NB4 (cell line): ENCODE measurements at places on chromosomes 16 and 17.

- DNase-seq = no peak
Measured at GRCh38 chr17:63950940-63951907, 19.1 kb upstream of the CD79B start.

DNA sequence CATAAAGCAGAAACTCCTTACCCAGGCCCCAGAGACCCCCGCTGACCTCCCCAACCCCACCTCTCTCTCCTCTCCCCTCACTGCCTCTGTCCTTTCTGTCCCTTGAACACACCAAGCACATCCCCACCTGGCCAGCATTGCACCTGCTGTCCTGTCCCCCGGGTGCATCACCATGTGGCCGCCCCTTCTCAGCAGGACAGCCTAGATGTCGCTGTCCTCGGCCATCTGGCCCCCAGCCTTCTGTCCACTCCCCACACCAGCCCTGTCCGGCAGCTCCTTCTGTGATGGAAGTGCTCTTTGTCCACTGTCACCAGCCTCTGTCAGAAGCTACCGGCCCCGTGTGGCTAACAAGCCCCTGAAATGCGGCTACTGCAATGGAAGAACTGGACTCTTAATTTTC, 12.3 kb upstream of the MPRIP start:
- no peak for DNase-seq

DNA sequence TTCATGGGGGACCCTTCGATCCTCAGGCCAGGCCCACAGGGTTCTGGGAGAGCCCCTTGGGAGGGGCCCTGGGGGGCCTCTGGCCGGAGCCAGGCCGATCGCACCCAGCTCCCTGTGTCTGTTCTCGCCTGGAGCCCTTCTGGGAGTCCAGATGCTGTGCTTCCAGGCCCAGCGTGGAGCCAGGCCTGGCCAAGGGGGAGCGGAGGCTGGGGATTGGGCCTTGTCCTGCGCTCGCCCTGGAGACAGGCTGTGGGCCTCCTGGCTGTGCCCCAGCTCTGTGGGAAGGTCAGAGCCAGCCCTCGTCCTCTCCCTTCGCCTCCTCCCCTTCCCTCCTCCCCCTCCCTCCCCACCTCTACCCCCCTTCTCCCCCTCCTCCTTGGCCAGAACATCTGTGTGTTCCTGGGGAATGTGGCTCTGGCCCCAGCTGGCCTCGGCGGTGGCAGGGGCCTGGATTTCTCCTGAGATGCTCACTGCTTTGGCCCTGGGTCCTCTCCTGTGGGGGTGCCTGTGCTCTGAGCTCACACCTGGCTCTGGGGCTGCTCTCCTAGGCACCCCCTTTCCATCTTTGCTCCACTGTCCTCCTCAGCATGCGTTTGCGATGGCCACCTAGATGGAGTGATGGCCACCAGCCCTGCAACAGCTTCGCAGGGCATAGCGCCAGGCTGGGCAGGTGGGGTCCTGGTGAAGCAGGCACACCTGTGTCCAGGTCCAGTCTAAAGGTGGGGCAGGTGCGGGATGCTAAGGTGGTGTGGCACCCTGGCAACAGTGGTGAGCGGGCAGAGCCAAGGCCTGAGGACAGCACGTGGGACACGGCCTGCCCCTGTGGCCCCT, 90.6 kb upstream of the CIBAR2 start:
- DNase-seq = no peak

- peak; percentile 56 for DNase-seq
Measured at GRCh38 chr17:61809816-61810392, 53.4 kb downstream of the BRIP1 start.

DNA sequence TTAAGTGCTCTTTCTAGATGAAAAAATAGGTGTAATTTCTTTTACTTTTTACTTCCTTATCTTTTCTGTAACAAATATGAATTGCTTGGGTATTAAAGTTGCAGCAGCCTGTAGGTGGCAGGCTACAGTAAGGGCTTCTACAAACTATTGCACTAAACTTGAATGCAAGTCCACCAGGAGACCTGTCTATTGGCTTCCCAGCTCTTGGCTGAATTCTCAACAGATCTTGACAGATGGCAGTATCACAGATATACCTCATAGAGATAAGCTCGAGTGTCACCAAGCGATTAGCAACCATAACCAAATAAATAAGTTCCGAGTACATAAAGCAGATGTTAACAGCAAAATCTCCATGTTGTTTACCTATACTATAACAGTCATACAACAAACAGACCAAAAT, 5.9 kb downstream of the BBS2 start:
- DNase-seq = peak; percentile 84

DNA sequence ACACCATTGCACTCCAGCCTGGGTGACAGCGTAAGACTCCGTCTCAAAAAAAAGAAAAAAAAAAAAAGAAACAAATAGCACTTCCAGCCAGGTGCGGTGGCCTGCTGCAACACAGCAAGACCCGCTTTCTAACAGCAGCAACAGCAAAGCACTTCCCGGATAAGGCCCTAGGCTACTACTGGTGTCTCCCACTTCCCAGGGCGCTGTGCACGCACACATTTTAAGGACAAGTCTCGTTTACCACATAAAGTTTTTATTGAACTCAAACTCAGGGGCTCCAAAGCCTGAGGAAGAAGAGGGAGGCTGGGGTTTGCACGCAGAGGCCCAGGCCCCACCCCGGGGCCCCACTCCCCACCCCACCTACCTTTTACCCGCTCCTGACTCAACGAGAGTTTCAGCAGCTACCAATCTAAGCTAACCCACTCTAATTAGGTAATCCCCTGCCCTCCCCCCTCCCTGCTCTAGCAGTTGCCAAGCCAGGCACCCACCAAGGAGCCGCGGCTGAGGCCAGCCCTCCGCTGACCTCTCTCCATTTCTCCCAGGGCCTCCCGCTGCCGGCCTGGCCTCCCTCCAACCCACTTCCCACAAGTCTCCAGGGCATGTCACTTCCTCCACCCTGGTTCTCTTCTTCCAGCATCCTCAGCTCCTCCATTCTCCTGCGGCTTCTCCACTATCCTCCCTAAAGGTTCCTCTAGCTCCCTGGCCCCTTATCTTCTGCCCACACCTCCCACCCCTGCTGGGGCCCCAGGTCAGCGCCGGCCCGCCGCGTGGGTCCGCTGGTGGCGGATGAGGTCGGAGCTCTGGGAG, 2.4 kb downstream of the ZNF768 start:
- DNase-seq = peak; percentile 34

DNA sequence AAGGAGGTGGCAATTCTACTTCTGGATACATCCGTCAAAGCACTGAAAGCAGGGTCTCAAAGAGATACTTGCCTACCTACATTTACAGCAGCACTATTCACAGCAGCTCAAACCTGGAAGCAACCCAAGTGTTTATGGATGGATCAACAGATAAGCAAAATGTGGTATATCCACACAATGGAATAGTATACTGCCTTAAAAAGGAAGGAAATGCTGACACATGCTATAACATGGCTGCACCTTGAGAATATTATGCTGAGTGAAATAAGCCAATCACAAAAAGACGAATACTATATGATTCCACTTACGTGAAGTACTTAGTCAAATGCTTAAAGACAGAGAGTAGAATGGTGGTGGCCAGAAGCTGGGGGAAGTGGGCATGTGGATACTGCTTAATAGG, 336.2 kb downstream of the SLC39A11 start:
- no peak for DNase-seq

GRCh38 chr16:85195900-85196772, 83.9 kb upstream of the CIBAR2 start:
- no peak for DNase-seq

- DNase-seq = no peak
Measured at GRCh38 chr16:62036802-62037135, 531 bp upstream of the CDH8 start.
